Activated CD4-positive, CD25-positive, alpha-beta regulatory T cell treated with anti-CD3 and anti-CD28 coated beads, Interleukin-2, amount 50 U/mL, for 72 hours (primary cell): ENCODE measurements at places on chromosomes 11 and 22.
A peak's percentile ranks its signal among the peaks of the same experiment; 100 is the strongest.

DNA sequence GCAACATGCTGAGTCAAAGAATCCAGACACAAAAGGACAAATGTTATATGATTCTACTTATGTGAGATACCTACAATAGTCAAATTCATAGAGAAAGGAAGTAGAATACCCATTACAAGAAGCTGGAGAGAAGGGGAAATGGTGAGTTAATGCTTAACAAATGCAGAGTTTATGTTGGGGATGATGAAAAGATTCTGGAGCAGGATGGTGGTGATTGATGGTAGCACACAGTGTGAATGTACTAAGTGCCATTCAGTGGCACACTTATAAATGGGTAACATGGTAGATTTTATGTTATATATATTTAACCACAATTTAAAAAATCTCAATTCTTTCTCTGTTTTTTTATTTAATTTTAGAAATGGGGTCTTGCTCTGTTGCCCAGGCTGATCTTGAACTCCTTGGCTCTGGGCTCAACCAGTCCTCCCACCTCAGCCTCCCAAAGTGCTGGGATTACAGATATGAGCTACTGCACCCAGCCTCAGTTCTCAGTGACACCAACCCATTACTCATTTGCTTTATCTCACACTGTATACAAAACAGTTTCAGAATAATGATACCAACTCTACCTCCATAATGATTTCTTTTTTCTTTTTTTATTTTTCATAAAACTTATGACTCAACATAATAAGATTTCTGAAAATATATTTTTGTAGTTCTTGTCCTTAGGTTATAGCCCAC is 9.6 kb upstream of the RELA start:
- DNase-seq: no peak

DNA sequence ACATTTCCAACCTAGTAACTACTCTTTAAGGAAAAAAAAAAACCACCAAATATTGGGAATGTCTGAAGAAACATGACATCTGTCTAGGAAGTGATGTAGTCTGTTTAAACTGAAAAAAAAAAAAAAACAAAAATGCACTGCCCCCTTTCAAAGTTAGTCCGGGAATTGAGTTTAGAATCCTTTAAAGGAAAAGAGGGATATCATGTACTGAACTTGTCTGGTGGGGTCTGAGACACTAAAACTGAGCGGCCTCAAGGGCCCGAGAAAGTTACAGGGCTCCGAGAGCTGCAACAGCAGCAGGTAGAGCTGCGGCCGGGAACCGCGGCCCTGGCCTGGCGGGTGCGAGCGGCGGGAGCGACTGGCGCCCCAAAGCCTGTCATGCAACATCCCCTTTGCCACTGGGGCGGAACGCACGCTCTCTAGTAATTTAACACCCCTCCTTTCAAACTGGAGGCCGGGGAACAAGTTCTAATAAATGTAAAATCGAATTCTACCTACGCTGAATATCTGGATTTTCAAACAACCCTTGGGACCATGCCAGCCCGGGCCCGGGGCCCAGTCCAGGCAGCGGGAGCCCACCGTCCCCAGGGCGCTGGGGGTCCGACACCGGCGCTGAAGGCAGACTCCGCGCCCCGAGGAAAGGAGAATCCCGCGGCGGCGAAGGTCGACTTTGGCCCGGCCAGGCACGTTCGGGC is 736 bp downstream of the RDX start:
- peak; percentile 65 for DNase-seq

GRCh38 chr11:9600644-9601036 is 27.2 kb downstream of the WEE1 start:
- no peak for DNase-seq

DNA sequence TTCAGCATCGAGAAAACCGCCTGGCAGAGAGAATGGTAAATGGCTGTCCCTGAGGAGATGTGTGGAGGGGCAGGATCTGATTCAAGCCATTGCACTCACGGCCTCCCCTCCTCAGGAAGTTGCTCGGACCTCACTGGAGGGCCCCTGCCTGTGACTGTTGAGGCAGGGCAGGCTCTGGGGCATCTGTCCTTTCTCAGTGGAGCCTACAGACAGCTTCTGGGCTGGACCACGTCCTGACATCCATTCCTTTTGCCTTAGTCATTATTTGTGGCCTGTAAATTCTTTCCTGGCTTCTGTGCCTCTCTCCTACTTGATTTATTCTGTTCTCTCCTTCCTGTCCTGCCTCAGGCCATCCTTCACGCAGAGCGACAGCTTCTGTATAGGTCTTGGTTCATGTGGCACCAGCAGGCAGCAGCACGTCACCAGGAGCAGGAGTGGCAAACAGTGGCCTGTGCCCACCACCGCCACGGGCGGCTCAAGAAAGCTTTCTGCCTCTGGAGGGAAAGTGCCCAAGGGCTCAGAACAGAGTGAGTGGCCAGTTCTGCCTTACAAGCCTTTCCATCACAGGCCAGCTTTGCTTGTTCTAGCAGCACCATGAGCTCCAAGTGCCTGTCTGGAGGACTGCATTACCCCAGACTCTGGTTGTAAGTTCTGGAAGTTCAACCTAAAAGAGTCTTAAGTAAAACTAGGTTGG is 59.6 kb downstream of the PISD start:
- no peak for DNase-seq

DNA sequence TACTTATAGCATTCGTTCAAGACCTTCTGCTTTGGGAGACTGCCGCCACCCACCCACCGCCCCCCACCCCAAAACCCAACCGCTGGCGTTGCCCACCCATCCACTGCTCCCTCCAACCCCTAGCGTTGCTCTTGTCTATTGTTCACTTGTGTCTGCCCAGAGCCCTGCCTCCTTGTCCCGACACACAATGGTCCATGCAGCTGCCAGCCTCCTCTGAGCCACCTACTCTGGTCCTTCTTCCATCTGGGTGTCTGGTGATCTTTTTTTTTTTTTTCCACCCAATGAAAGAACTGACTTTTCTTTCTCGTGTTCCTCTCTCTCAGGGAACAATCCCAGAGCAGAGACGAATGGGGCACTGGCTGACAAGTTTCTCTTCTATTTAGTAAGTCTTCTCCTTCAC is 256.0 kb upstream of the SESN3 start:
- DNase-seq: no peak

- DNase-seq: no peak
Measured at GRCh38 chr11:2667940-2668339, 31.9 kb downstream of the KCNQ1OT1 start.
